Naive thymus-derived CD4-positive, alpha-beta T cell (primary cell): ENCODE measurements at places on chromosomes 2 and 18. TPM values are rescaled to one million over a fixed set of nuclear protein-coding genes. Genes with fewer than 3 reads are reported as not detected.

The CFAP210 gene
- 3.6 TPM for total RNA-seq

The TUBB8B gene
- total RNA-seq = not detected

DNA sequence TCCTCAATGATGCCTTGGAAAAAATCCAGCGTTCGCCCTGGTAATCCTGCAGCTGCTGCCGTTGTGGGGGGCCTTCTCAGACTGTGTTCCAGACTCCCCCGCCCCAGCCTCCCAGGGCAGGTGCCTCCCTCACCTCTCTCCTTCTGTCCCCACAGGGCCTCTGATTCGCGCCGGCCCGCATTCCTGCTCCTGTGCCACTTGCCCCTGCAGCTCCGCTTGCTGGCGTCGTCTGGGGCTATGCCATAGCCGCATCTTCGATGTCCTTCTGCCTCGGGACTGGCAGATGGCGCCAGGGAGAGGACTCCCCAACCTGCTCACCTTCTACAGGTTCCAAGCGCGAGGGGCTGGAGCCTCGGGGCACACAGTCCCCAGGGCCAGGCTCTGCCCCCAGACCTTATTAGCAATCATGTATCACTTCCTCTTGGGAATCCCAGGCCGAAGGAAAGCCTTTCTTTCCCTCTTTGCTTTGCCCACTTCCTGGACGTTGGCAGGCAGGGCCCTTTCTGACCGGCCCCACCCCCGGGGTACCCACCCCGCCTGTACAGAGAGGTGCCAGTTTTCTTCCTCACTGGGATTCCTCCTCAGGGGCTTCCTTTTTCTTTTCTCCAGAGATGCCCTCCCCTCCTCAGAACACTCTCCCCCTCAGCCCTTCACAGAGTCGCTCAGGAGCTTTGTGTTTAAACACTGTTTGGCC is 4.4 kb downstream of the SPATA3 start:
- no peaks in the 10 kb centered on the region for H3K36me3 ChIP-seq
- DNase-seq = no peak
- H3K27me3 ChIP-seq = no peaks in the 10 kb centered on the region
- H3K4me1 ChIP-seq = no peaks in the 10 kb centered on the region

DNA sequence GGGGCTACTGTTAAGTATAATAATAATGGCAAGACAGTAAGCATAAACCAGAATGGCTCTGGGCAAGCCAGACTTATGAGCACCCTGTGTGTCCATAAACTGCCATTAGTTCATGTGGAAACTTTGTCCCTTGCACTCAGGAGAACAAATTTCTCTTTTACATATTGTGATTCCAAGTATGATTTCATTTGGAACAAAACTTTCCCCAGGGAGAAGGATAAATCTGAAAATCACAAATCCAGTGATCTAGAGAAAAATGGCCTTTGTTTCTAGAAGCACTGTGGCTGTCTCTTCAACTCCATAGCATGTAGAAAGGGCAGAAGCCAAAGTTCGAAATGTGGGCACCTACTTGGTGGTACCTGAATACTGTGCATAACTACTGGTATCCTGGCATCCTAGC is 823.7 kb upstream of the SOX11 start:
- H3K27me3 ChIP-seq = no peaks in the 10 kb centered on the region
- H3K27ac ChIP-seq = no peak overlapping the region
- no peaks in the 10 kb centered on the region for H3K36me3 ChIP-seq

DNA sequence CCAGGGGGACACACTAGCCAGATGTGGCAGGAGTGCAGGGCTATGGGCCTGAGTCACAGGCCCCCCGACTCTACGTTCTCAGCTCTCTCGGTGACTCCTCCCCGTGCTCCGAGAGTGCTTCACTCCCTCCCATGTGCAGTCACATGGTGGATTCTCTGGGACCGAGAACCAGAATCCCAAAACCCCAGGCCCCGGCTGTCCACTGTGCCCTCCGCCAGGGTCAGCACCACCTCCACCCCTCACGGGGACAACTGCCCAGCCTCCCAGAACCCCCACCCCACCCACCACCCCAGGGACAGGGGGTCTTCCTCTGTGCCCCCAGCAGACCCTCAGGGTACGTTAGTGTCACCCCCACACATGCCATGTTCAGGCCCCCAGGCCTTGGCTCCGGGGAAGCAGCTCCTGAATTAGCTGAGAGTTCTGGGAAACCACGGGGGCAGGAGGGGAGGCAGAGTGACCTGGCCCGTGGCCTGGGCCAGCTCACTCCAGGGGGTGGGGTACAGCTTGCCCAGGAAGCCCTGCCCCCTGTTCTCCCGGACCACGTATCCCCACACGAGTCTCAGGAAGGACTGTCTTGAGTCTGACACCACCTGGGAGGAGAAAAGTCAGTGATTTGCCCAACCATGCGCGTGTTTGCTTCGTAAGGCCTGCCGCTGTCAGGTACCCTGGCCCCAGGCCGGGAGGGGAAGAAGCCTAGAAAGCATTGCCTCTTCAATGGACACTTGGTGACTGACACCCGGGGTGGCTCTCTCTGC is 4.4 kb downstream of the RAMP1 start:
- no peak overlapping the region for H3K27ac ChIP-seq
- no peaks in the 10 kb centered on the region for H3K36me3 ChIP-seq
- DNase-seq = no peak
- peaks cover 6% of the 10 kb centered on the region for H3K27me3 ChIP-seq
- H3K4me3 ChIP-seq = no peak overlapping the region

DNA sequence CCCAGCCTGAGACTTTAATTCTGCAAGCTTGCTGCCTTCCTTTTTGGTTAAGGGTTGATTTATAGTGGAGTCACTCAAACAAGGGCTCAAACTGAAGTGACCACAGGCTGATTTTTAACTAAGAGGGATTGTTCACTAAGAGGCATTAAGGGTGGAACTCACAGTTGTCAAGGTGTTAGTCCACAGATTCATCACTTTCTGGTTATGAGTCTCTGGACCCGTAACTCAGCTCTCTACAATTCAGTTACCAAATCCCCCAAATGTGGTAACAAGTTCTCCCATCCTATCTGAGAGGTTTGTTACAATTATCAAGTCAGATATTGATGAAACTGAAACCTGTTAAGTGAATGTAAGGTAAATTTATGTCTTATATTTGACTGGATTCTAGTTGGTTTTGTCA is 185.9 kb upstream of the KLHL14 start:
- no peak for DNase-seq
- H3K4me1 ChIP-seq = no peaks in the 10 kb centered on the region
- no peaks in the 10 kb centered on the region for H3K27me3 ChIP-seq

DNA sequence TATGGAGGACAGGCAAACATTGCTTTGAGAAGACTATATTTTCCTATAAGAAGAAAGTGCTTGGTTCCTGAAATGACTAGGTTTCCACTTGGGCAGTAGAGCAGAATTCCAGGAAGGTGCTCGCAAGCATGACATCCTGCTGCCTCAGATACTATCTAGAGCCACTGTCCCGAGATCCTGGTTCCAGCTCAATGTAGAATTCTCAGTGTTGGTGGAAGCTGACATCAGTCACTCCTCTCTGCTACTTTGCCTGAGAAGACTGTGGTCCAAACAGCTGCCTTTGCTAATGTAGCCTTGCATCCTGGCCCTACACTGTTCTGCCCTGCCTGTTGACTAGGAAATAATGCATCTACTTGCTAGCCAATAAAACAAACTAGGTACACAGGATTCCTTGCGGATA is 50.0 kb upstream of the ITGA6 start:
- no peaks in the 10 kb centered on the region for H3K4me1 ChIP-seq
- no peak overlapping the region for H3K4me3 ChIP-seq
- DNase-seq = no peak
- H3K36me3 ChIP-seq = no peaks in the 10 kb centered on the region

DNA sequence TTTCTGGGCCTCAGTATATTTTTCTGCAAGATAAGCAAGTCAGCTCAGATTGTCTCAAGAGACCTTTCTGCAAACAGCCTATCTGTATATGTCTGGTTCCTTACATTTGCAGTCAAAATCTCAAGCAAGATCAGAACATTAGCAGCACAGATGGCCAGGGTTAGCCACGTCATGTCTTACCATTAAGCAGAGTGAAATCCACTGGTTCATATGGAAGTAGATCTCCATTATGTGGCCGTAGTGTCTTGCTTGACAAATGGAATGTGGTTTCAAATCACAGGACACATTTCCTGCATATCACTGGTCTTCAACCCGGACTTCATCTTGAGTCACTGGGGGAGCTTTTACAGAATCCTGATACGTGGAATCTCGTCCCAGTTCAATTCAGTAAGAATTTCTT is 500.2 kb downstream of the FBXO15 start:
- DNase-seq = no peak
- H3K4me1 ChIP-seq = no peaks in the 10 kb centered on the region
- H3K27ac ChIP-seq = no peak overlapping the region
- H3K4me3 ChIP-seq = no peak overlapping the region

DNA sequence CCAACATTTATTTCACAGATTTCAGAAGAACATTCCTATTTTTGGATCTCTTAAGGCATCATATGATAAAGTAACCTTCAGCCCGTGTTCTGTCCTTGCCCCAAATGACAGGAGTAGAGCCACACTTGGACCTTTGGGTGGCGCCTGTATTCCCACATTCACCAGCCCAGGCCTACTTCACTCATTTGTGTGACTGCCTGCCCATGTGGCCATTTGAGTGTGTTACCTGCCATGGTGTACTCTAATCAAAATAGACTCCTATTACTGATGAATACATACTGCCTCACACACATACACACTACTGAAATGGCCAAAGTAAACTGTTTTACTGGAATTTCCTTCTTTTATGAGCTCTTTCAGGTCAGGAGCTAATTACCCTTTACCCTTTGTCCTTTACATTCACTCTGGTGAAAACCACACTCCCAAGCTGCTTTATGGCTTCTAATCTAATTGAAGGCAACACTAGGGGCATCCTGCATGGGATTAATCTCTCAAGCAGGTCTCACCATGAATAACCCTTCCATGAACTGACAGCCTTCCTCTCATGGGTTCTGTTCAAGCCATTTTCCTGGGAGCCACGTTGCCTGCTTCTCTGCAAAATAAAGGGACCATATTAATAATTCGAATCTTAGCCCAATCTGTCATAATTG is 271.0 kb upstream of the GALNT5 start:
- H3K27ac ChIP-seq = no peak overlapping the region
- no peaks in the 10 kb centered on the region for H3K27me3 ChIP-seq
- no peak for DNase-seq
- no peaks in the 10 kb centered on the region for H3K36me3 ChIP-seq
- H3K4me1 ChIP-seq = no peaks in the 10 kb centered on the region

DNA sequence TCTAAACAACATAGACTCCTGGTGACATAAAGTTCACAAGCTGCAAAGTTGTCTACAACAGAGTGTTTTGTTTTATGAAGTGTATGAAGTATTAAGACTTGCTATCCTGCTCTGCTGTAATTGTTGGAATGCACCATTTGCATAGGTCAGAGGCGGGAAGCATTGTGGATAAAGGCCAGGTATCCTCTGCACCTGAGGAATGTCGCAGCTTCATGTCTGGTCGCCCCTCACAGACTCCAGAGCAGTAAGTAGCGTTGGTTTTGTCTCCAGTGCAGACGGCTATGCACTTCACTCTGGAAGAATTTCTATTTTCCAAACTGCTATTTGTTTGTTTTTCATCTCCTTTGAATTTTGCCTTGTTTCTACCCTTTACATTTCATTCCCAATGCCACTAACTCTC is 63.1 kb downstream of the UNC80 start:
- H3K27me3 ChIP-seq = no peaks in the 10 kb centered on the region
- no peak overlapping the region for H3K27ac ChIP-seq
- DNase-seq = no peak
- no peak overlapping the region for H3K4me3 ChIP-seq

GRCh38 chr18:59760212-59760611 is 63.0 kb upstream of the CCBE1 start:
- H3K27me3 ChIP-seq = no peaks in the 10 kb centered on the region
- no peaks in the 10 kb centered on the region for H3K36me3 ChIP-seq
- no peak for DNase-seq
